ENCODE measurements at places on chromosomes 3 and 15.

DNA sequence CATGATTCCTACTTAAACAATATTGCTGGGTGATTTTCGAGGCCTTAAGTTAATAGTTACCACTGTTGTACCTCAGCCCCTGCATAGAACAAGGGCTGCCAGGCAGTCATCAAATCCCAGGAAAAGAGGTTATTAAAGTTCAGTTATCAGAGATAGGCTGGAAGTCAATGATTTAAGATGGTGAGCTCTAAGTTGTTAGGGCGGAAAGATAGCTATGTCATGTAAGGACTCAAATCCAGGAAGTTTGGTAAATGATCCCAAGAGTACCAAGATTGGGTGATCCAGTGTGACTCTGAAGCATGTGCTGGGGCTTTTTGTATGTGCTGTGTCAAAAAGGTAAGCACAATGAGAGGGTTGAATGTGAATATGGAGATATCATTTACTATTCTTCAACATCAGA lies 287.9 kb downstream of the NLGN1 start:
- DNase-seq = no peak

- DNase-seq = no peak
These were observed 138.6 kb downstream of the TBL1XR1 start for GRCh38 chr3:177058648-177059047.

DNA sequence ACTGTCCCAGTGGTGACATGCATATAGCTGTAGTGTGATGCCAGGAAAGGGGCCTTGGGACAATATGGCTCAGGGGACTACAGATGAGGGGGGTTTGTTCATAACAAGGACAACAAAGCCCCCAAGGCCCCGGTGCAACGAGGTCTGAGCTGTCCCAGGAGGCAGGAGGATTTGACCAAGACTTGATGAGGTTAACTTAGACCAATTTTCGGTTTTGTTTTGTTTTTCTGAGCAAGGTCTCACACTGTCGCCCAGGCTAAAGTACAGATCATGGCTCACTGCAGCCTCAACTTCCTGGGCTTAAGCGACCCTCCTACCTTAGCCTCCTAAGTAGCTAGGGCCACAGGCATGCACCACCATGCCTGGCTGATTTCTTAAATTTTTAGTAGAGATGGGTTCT lies 23.8 kb downstream of the EFCAB12 start:
- DNase-seq = no peak

DNA sequence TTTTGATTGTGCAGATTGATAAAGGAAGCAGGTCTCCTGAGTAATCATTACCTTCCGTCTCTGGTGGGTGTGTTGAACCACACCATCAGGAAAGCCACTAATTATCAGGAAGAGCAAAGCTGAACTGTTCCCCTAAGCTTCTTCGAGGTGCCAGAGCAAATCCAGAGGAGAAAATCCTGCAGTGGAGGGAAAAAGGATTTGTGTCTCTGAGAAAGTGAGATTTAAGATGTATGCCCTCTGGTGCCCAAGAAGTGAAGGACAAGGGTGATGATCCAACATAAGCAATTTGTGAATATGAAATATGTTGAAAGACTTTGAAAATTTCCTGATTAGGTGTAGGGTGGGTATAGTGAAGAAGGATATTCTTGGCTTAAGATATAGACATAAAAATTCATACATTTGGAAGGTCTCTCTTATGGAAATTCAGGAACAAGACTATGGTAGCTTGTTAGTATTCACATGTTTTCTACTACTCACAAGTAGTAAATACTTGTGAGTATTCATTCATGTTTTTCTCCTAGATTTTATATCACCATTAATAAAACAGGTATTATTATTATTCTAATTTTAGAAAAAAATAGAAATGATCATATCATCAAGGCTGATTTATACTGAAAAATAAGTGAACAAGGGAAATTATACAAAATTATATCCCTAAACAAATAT lies 34.8 kb downstream of the COMMD2 start:
- DNase-seq = peak; percentile 49

- DNase-seq = no peak
These were observed 7.6 kb downstream of the C15orf39 start for GRCh38 chr15:75209289-75209676.

DNA sequence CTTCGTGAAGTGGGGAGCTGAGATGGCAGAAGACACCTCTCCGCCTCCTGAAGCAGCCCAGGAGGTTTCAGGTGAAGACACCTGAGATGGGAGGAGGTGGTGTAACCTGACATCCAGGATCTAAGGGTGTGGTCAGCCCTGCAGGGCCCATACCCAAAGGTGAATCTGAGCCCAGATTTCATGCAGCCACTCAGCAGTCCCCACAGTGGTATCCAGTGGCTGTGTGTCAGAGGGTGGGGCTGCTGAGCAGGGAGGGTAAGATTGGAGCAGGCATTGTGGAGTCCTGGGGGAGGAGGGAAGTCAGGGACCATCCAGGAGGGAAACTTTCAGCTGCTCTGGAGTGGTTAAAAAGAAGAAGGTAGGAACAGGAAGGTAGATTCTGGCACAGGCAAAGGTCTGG lies 46.0 kb upstream of the SMAD6 start:
- no peak for DNase-seq

DNA sequence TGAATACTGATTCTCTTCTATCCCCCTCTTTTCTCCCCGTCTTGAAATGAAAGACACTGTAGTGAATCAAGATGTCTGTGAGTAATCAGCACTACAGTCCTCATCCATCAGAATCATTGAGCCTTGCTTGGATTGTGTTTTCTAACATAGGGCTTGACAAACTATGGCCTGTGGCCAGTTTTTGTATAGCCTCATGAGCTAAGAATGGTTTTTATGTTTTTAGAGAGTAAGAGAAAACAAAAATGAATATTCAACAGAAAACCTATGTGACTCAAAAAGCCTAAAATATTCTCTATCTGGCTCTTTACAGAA lies 55.2 kb downstream of the PPM1L start:
- DNase-seq = no peak
